ENCODE measurements at places on chromosomes 6 and 20.

DNA sequence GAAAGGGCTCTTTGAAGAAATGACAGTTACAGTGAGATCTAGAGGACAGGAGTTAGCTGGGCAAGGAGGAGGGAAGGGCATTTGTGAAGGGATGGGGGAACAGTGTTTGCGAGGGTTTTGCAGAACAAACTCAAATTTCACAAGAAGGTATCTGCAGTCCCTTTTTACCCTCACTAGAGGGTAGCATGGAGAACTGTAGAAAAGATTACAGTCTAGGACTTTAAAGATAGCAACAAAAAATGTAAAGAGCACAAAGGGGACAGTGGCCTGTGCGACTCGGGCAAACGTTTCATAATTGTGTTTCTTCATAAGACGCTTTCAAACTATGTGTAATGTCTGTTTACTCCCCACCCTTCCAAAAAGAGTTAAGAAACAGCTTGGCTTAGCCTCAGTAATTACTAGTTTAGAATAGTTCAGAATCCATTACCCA, 21.2 kb upstream of the ASXL1 start:
- no peak overlapping the region for H3K4me3 ChIP-seq
- H3K4me1 ChIP-seq = peaks cover 2% of the 10 kb centered on the region
- no peaks in the 10 kb centered on the region for H3K27me3 ChIP-seq

- H3K27ac ChIP-seq = no peak overlapping the region
- peaks cover 9% of the 10 kb centered on the region for H3K27me3 ChIP-seq
- H3K36me3 ChIP-seq = no peaks in the 10 kb centered on the region
- H3K4me3 ChIP-seq = no peak overlapping the region
- no peak for DNase-seq
- H3K4me1 ChIP-seq = no peaks in the 10 kb centered on the region
These were observed 90.4 kb downstream of the KIF6 start for GRCh38 chr6:39634646-39635341.

DNA sequence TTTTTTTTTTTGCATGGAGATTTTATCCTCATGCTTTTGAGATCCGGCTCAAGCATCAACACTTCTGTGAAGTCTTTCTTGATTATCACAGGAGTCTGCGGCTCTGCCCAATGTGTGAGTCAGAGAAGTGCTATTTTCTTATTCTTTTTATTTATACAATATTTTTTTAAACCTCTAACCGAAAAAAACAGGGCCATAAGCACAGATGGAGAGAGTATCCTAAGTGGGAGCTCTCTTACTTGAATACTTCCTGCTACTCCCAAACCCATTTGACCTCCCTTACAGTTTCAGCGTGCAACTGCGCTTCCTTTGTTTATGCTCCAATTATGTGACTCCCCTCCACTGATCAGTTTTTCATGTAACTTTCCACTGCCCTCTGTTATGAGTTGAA, 8.7 kb upstream of the ATXN1 start:
- no peak for DNase-seq
- no peaks in the 10 kb centered on the region for H3K27me3 ChIP-seq
- H3K4me1 ChIP-seq = peaks cover 56% of the 10 kb centered on the region
- no peak overlapping the region for H3K4me3 ChIP-seq
- H3K27ac ChIP-seq = peak overlapping the region; percentile 91
- H3K36me3 ChIP-seq = no peaks in the 10 kb centered on the region

- H3K4me3 ChIP-seq = no peak overlapping the region
- H3K36me3 ChIP-seq = no peaks in the 10 kb centered on the region
- no peaks in the 10 kb centered on the region for H3K27me3 ChIP-seq
- no peak for DNase-seq
These were observed 121.6 kb downstream of the ARMC2 start for GRCh38 chr6:108969776-108970175.

- H3K36me3 ChIP-seq = no peaks in the 10 kb centered on the region
- H3K4me1 ChIP-seq = no peaks in the 10 kb centered on the region
- DNase-seq = no peak
- no peaks in the 10 kb centered on the region for H3K27me3 ChIP-seq
- no peak overlapping the region for H3K4me3 ChIP-seq
These were observed 108.6 kb upstream of the VGLL2 start for GRCh38 chr6:117156741-117157140.

DNA sequence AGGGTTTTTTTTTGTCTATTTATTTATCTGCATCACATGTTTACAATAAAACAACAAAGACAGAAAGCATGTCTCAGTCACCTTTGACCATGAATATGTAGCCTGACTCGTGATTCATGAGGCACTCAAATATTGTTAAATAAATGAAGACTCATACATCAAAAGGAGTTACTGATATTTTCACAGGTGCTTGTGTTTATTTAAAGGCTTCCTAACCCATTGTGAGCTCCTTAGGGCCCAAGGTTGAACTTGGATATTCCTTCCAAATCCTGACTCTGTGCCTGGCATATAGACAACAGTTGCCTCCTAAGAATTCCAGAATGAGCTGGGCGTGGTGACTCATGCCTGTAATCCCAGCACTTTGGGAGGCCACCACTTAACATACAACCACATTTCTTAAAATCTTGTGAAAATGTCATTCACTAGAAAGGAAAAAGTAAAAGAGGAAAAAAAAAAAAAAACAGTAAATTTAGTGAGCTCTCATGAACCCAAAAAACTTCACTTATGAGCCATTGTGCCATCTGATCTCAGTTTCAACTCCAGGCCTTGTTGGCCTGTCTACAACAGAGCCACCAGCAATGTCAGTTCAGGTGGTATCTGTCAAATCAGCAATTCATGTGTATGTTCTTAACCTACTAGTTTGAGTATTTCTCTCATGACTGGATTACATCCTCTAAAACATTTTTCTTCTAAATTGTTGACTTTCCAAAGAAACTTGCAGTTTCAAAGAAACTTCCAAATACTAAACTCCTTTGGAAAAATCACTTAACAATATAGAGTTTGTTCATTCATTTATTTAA, 162.7 kb upstream of the MARCKS start:
- peak overlapping the region; percentile 19 for H3K27ac ChIP-seq
- no peaks in the 10 kb centered on the region for H3K36me3 ChIP-seq
- no peaks in the 10 kb centered on the region for H3K27me3 ChIP-seq
- H3K4me3 ChIP-seq = no peak overlapping the region
- peaks cover 43% of the 10 kb centered on the region for H3K4me1 ChIP-seq

- H3K27me3 ChIP-seq = no peaks in the 10 kb centered on the region
- no peak overlapping the region for H3K4me3 ChIP-seq
- no peaks in the 10 kb centered on the region for H3K4me1 ChIP-seq
- DNase-seq = no peak
- H3K36me3 ChIP-seq = no peaks in the 10 kb centered on the region
These were observed 137.1 kb upstream of the OLIG3 start for GRCh38 chr6:137631323-137631722.

GRCh38 chr6:87182940-87183339, 27.6 kb downstream of the ZNF292 start:
- H3K27ac ChIP-seq = no peak overlapping the region
- peaks cover 17% of the 10 kb centered on the region for H3K36me3 ChIP-seq
- DNase-seq = no peak
- no peak overlapping the region for H3K4me3 ChIP-seq
- peaks cover 7% of the 10 kb centered on the region for H3K4me1 ChIP-seq

Measured in RWPE2 (cell line).